ENCODE measurements at places on chromosomes 7 and 10.

DNA sequence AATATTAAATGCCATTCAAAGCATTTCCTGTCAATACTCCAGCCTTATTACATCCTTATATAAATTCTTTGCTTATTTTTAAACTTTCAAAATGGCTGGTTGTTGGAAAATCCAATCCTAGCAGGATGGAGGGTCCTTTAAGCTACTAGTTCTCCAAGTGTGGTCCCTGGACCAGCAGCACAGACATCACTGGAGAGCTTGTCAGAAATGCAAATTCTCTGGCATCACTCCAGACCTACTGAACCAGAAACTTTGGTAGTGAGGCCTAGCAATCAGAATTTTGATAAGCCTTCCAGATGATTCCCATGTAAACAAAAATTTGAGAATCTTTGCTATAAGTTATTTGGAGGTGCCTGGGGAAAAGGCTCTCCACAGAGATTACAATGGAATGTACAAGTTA, 43.8 kb downstream of the CALCR start:
- DNase-seq: no peak

DNA sequence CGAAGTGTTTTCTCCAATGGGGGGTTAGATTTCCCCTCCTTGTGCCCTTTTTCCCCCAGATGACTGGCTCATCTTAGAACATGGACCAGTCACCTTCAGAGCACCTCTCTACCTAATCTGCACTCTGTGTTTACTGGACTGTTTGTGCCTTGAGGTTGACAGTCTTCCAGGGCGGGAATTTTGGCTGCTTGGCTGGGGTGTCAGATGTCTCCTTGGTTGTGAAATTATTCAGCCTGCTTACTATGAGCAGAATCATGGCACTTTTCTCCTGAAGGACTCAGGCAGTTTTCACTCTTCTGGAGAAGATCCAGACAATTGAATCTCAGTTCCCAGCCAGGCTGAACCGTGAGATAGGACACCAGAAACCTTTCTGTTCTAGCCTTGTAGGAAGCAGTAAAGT, 60.3 kb upstream of the NFKB2 start:
- DNase-seq: peak; percentile 88

DNA sequence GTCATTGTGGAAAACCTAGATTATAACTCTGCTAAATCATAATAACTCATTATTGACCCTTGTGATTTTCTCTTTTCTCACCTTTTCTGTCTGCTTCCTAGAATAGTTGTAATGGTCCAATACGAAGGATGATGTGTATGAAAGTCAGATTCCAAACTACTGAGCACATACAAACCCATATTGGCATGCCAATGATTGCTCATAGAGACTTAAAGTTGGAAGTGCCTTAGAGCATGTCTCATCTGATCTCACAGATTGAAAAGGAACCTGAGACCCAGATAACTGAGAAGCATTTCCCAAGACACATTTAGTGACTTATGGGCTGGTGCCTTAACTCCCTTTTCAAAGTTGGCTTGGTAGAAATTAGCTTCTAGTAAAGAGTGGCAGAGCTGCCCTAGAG, 594.3 kb downstream of the REEP3 start:
- DNase-seq: no peak

GRCh38 chr7:17863809-17864143, 76.5 kb downstream of the SNX13 start:
- no peak for DNase-seq

- DNase-seq: no peak
Measured at GRCh38 chr10:28798428-28798955, 121.2 kb downstream of the BAMBI start.

DNA sequence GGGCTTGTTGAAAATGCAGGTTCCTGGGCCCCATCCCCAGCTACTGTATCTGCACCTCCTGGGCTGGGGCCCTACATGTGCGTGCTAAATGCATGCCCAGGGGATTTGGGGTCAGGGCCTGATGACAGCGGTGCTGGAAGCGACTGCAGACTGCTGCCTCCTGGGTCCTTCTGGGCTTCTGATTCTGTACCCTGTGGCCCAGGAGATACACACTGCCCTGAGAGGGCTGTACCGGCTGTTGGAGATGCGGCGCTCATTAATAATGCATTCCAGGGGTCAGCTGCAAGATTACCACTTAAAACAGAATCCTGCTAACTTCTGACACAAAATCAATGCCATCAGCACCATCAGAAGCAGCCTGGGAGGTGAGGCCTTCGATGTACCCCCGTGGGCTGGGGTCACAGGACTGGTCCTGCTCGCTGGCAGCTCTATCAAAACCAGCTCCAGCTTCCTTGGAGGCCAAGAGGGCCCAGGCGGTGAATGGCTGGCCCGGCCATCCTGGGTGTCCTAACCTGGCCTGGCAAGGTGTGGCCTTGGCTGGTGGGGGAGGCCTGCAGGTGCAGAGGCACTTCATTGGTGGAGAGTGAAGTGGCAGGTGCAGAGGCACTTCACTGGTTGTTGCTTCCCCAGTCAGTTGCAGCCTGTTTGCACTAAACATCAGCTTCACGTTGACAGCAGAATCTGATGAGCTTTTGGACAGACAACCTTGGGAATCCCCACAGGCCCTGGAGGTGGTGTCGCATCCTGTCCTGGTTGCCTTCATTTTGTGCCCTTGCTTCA, 79.2 kb downstream of the GLRX3 start:
- DNase-seq: no peak

DNA sequence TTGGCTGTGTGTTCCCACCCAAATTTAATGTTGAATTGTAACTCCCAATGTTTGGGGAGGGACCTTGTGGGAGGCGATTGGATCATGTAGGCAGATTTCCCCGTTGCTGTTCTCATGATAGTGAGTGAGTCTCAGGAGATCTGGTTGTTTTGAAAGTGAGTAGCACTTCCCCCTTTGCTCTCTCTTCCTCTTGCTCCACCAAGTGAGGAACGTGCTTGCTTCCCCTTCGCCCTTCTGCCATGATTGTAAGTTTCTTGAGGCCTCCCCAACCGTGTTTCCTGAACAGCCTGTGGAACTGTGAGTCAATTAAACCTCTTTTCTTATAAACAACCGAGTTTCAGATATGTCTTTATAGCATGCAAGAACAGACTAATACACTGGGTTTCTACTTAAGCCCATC, 176.3 kb downstream of the CDK14 start:
- no peak for DNase-seq

DNA sequence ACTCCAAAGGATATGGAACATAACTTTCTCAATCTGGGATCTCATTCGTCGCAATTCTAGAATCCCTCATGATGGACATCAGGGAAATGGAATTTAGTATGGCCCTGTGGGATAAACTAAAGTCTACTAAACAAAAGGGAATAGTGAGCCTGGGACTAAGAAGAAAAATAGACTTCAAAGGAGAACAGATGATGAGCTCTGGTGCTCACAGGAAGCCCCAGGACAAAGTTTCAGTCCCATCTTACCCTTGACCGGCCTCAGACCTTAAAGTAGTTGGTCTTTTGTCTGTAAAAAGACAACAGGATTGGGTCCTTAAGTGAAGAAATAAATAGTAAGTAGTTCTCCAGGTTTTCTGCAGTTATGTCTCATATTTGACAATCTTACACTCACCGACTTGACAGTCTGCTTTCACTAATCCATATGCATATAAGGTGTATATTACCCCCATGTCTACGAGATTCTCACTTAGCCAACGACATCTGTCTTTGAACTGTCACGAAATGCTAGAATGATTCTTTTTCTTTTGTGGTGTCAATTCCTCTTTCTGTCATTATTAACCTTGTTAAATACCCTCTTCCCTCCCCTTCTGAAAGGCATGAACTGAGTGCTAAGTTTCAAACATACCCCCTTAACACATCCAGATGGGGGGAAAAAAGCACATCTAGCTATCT, 10.9 kb upstream of the IKZF1 start:
- DNase-seq: no peak

- no peak for DNase-seq
Measured at GRCh38 chr10:103645141-103646054, 151.9 kb downstream of the NEURL1 start.

- no peak for DNase-seq
Measured at GRCh38 chr7:54663603-54664234, 95.3 kb downstream of the SEC61G start.

- no peak for DNase-seq
Measured at GRCh38 chr10:36280890-36281499, 638.9 kb upstream of the FZD8 start.

GRCh38 chr7:12607134-12607533, 36.6 kb downstream of the SCIN start:
- no peak for DNase-seq

- peak; percentile 88 for DNase-seq
Measured at GRCh38 chr10:63083904-63084689, 49.0 kb upstream of the NRBF2 start.

DNA sequence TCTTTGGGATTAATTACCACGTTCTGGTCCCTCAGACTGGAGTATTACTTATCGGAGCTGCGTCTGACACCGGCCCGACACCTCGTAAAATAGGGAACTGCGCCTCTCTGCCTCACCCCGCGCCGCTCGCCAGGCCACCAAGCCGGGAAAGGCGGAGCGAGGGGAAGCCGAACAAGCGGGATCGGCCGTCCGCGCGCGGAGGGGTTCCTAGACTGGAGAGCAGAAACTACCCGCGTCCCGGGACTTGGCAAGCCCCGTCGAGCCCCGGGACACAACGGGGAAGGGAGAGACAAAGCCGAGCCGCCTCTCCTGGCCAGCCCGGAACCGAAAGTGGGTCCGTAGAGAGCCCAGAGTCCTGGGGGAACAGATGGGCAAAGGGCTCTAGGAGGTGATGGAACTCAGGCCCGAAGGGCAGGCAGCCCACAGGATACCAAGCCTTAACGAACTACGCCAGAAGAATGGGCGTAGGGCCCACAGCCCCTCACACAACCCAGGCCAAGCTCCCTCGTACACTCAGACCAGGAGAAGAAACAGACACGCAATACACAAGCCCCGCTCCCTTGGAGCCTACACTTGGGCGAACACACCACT, 6.5 kb downstream of the LBX1 start:
- no peak for DNase-seq
